ENCODE measurements at places on chromosomes 16 and 17. TPM values are rescaled to one million over a fixed set of nuclear protein-coding genes. Genes with fewer than 3 reads are reported as not detected.

The CDK3 gene
- 4.9 TPM for total RNA-seq

- H3K27ac ChIP-seq = no peak overlapping the region
- no peak for DNase-seq
- no peaks in the 10 kb centered on the region for H3K4me1 ChIP-seq
- no peaks in the 10 kb centered on the region for H3K36me3 ChIP-seq
- H3K27me3 ChIP-seq = peaks cover 4% of the 10 kb centered on the region
Observed at GRCh38 chr17:58679263-58680037, 12.4 kb downstream of the TEX14 start.

DNA sequence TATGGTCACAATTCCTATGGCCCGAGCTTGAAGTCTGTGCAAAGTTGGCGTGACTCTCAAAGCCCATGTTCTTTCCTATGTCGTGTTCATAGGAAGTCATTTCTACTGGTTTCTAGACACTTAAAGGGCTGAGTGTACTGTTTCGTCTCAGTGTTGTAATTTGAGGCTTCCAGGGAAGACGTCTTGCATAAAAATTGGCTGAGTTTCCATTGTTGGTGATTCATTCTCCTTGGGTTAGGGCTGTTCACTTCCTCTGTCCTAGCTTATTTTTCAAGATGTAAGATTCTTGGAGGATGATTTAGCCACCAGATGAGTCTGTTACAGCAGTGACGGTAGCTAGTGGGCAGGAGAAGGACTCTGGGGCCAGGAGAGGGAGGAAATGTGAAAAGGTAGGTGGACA is 43.1 kb downstream of the PIK3R5 start:
- peak overlapping the region; percentile 73 for H3K27ac ChIP-seq
- no peaks in the 10 kb centered on the region for H3K27me3 ChIP-seq
- H3K4me1 ChIP-seq = peaks cover 26% of the 10 kb centered on the region
- peaks cover 41% of the 10 kb centered on the region for H3K36me3 ChIP-seq
- no peak overlapping the region for H3K4me3 ChIP-seq

DNA sequence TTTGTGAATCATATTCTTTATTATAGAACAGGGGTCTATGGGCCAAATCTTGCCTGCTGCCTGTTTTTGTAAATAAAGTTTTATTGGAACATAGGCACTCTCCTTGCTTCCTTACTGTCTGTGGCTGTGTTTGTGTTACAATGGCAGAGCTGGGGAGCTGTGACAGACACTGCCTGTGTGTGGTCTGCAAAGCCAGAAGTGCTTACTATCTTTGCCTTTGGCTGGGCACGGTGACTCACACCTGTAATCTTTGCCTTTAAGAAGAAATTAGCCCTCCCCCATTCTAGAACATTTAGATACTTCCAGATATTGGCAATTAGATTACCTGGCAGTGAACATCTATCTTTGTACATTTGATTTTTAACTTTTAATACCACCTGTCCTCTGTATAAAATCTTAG is 308.3 kb downstream of the FOXL1 start:
- DNase-seq = no peak
- H3K36me3 ChIP-seq = no peaks in the 10 kb centered on the region
- H3K4me3 ChIP-seq = no peak overlapping the region
- H3K27ac ChIP-seq = no peak overlapping the region

DNA sequence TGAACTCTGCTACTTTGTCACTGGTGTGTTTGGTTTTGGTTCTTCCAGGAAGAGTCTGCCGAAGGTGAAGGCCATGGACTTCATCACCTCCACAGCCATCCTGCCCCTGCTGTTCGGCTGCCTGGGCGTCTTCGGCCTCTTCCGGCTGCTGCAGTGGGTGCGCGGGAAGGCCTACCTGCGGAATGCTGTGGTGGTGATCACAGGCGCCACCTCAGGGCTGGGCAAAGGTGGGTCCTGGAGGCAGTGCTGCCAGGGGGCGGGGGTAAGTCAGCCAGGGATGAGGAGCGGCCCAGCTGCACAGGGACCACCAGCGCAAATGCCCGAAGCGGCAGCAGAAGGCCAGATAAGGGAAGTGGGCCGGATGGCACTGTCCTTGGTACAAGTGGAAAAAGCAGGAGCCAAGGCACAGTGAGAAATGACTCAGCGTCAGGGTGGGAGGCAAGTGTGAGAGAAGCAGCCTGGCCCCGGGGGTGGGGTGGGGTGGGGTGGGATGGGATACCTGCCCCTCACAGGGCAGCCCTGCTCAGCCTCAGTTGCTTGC is 41.9 kb downstream of the TMEM11 start:
- H3K27me3 ChIP-seq = no peaks in the 10 kb centered on the region
- no peak for DNase-seq
- no peak overlapping the region for H3K4me3 ChIP-seq
- H3K36me3 ChIP-seq = peaks cover 6% of the 10 kb centered on the region
- H3K27ac ChIP-seq = peak overlapping the region; percentile 52
- peaks cover 18% of the 10 kb centered on the region for H3K4me1 ChIP-seq

DNA sequence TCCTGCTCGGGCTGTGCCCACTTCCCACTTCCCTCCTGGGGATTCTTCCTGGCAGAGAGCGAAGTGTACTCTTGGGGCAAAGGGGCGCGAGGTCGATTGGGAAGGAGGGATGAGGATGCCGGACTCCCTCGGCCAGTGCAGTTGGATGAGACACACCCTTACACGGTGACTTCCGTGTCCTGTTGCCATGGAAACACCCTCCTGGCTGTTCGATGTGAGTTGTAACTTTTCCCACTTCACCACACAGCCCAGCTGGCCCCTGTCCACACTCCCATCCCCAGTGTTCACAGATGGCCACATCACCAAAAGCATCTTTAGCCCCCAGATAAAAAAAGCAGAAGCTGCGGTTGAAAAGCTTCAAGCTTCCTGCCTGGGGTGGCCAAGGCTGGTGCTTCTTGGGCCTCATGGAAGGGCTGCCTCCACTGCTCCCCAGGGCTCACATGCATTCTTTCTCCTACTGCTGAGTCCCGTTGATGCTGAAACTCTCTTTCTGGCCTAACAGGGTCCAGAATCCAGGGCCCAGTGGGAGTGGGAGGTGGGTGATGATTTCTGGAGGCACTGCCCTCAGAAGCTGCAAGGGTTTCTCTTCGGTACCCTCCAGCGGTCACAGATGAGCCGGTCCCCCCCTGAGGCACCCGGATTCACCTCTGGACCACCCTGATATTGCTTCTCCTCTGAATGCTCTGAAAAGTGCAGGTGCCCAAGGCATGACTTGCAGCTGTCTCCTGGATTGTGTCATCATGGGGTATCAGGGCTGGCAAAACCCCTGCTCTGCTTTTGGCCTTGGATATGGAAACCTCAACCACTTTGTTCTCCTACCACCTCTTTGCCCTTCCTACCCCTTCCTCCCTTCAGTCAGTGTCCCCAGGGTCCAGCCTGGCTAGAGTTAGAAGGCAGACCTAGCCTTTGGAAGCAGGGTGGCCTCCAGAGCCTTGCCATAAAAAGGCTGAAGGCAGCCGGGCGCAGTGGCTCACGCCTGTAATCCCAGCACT is 2.2 kb upstream of the TRAF4 start:
- peaks cover 69% of the 10 kb centered on the region for H3K36me3 ChIP-seq
- H3K27me3 ChIP-seq = no peaks in the 10 kb centered on the region
- H3K4me1 ChIP-seq = peaks cover 35% of the 10 kb centered on the region
- DNase-seq = no peak
